ENCODE measurements at places on chromosomes 4 and X.

DNA sequence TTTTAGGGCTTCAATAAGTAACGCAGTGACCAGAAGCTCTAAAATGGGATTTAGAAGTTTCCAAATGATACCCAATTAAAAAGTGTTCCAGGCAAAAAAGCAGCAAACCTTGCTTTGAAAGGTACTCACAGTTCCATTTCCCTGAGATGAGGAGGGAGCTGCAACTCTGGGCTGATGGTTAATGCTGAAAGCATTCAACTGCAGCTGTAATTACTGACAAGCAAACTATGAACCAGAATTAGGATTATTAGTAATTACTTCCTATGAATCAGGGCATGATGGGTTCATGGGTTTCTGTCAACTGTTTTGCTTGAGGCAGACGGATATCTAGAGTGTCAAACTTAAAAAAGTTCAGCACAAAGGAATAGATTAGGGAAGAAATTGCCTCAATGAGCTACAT is 357.4 kb downstream of the STIM2 start:
- no peak for DNase-seq

GRCh38 chrX:131675596-131676194 is 131.8 kb downstream of the OR13H1 start:
- peak; percentile 4 for DNase-seq

DNA sequence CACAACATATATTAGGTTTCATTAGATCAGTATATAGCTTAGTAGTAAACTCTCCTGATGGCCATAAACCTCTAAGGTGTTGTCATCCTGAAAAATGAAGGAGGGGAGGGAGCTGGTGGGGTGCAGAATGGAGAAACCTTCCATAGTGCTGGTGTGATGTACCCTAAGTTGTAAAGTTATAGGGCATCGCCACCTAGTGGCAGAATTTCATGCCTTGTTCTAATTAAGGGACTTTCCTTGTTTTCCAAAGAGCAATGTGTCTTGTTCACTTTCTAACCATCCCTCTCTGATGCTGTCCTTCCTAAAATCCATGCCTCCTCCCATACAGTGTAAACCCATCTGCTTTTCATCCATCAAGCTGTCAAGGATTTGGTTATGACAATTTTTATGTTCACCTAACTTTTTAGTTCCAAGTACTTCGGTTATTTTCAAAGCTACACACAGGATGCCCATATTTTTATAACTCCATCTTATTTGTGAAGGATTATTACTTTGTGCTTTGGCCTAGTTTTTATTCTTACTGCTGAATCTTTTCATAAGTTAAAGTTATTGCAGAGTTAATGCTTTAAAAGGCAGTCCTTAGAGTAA is 4.5 kb downstream of the NBDY start:
- DNase-seq: peak; percentile 80

DNA sequence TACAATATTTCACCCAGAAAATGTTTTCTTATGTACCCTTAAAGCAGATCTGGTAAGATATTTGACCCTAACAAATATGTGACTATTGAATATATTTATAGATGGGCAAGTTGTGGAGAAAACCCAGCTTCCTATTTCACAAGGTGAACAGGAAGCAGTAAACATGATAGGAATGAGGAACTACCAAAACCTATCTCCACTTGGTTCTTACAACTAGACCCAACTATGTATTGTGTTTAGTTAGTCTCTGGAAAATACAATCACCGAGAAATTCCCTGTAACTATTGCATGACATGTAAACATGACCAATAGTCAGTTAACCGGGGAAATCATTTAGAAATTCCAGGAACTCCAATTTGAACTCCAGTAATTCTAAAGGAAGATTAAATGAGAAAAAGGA is 8.4 kb upstream of the RXFP1 start:
- no peak for DNase-seq

DNA sequence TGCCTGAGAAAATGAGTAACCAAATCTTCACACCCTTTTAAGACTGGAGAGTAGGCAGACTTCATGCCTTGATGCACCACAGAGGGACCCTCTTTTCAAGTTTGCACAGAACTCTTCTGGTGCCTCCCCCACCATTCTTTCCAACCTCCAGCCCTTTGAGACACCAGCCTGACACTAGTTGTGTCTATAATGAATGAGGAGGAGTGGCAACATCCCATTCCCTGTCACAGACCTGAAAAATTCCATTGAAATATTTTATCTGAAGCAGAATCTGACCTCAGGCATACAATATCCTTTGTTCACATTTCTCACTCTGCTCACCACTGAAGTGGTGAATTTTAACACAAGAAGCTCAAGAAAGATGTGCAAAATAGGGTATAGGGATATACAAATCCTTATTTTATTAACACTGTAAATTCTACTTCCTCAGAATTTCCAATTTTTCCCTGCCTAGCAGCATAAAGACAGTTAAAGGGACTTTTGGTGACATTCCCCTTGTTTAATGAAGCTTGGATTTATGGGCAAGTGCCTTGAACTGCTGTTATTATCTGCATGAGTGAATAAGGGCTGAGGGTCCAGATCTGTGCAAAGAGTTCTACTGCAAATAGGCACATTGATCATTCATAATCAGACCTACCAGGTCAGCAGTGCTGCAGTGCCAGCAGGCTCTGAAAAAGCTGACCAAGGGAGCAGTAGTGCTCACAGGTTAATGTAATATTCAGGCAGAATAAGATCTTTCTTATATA is 149.9 kb upstream of the PAQR3 start:
- DNase-seq: no peak
